ENCODE measurements at places on chromosomes 2 and 18.

DNA sequence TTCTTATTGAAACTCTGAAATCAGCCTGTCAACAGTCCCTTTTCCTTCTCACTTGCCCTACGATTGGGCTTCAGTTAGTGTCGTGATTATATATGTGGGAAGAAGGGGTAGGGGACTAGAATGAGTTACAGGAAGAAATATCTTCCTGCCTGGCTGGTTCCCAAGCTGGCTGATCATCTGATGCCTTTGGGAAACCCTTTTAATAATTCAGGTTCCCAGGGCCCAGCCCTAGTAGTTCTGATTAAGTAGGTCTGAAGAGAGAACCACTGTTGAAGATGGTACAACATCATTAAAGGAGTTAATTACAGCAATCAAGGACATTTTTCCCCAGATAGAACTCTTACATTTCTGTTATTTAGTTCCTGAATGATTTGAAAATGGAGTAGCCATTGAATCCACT is 110.1 kb upstream of the EML6 start:
- no peak for DNase-seq

DNA sequence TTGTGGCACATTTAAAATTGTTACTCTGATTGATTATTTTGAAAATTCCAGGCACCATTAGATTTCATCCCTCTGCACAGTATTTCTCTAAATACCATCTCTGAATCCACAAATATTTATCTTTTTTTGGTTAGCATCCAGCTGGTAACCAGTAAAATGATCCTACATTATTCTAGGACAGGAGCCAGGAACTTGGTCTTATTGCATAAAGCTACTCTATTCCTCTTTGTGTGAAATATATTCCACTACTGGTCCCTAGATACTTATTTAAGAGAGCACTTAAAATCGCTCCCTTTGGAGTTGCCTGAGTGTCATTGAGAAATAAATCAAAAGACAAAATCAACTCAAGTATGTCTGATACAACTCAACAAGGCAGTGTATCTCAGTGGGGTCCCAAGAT is 7.4 kb upstream of the MBOAT2 start:
- DNase-seq: peak; percentile 60

- DNase-seq: no peak
Observed at GRCh38 chr2:176100547-176101140, 1.0 kb downstream of the HOXD12 start.

- no peak for DNase-seq
Observed at GRCh38 chr2:108570416-108570815, 36.1 kb downstream of the LIMS1 start.
